ENCODE measurements at places on chromosomes 5 and 9.

DNA sequence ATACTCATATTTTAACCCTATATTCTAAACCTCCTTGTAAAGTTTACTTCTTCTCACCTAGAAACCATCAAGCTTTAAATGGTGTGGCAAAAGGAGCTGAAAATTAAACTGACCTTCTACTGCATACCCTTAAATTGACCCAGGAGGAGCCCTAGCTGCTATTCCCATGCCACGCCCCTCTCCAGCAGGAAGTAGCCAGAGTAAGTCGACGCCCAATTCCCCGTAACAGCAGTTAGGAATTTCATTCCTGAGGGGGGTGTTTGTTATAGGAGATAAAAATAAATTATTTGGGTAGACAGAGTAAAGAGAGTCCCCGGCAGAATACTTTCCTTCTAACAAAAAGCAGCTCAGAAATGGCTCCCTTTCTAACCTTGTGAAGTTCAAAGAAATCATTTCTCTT lies 111.8 kb upstream of the FAM174A start:
- DNase-seq = no peak

GRCh38 chr9:123611226-123611625 lies 255.2 kb downstream of the CRB2 start:
- no peak for DNase-seq

DNA sequence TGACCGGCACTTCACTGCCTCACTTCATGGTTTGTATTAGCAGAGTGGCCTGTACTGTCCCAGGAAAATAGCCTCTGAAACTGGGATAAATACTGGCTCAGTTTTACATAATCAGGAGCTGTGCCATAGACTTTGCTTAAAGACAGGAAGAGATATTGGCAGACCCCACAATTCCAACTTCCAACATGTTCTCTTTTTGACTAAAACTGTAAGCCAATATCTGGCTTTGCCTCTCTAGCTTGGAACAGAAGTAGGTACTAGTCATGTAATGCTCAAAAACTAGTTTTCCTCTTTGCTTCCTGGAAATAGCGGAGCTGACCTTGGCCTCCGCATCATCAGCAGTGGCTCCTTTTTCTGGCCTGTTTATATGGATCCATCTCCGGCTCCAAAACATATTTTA lies 276.9 kb downstream of the CDH9 start:
- DNase-seq = no peak

- no peak for DNase-seq
Observed at GRCh38 chr5:101796427-101796826, 499.7 kb downstream of the SLCO4C1 start.

GRCh38 chr5:9051779-9052178 lies 494.1 kb downstream of the SEMA5A start:
- DNase-seq = no peak

DNA sequence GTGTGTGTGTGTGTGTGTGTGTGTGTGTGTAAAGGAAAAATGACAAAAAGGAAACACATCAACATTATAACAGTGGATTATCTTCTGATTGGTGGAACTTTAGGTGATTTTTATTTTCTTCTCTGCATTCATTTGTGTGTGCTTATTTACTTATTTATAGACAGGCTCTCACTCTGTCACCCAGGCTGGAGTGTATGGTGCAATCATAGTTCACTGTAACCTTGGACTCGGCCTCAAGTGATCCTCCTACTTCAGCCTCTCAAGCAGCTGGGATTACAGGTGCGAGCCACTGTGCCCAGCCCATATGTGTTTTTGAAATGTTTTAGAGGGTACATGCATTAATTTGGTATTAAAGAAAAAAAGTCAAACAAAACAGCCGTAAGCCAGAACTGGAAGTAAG lies 39.1 kb downstream of the FAT2 start:
- no peak for DNase-seq

- no peak for DNase-seq
Observed at GRCh38 chr9:107969727-107970126, 480.2 kb upstream of the KLF4 start.

DNA sequence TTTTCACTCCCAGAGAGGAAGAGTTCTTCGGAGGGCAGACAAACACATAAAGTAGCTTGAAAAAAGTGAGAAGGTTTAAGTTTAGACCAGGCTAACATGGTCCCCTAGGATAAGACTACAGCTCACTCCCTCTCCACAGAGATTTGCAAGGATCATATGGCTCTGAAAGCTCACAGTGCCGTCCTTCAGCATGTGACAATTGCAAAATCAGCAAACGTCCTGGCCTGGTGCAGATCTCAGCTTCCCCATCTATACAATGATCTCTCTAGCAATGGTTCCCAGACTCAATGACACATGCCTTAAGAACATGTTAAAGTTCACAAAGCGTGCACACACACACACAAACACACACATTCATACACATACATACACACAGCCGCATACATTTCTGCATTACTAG lies 327.6 kb downstream of the ACTL7B start:
- DNase-seq = no peak

GRCh38 chr5:143308731-143309130 lies 94.8 kb downstream of the NR3C1 start:
- DNase-seq = no peak

DNA sequence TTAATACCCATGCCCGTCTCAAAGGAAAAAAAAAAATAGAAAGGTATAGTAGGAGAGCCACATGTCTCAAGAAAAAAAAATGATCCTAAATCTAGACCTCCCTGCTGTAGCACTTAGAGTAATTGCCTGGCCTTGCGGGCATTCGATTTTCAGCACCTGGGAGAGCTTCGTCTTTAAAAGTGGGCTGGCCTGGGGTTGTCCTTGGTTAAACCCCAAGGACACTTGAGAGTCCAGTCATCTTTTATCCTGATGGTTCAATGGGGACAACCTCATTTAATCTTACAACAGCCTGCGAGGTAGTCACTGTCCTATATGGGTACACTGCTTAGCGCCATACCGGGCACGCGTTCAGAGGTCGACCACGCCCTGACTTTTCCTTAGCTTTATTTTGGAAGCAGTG lies 60.1 kb downstream of the MAT2B start:
- DNase-seq = no peak

DNA sequence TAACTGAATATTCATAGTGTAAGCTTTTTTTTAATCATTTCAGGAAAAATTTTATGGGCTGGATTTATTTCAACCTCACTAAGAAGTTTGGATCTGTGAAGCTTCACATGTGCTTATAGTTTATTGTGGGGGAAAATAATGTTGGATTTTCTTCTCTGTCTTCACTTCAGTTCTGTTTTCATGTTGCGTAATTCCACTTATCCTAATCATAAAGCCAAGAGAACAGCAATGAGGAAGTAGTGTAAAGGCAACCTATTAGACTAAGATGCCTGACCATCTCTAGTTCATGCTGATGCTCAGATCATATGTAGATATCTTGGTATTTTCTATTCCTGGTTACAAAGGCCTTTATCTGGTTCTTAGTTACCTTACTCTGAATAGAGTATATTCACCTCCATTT lies 50.0 kb downstream of the CD180 start:
- DNase-seq = no peak

DNA sequence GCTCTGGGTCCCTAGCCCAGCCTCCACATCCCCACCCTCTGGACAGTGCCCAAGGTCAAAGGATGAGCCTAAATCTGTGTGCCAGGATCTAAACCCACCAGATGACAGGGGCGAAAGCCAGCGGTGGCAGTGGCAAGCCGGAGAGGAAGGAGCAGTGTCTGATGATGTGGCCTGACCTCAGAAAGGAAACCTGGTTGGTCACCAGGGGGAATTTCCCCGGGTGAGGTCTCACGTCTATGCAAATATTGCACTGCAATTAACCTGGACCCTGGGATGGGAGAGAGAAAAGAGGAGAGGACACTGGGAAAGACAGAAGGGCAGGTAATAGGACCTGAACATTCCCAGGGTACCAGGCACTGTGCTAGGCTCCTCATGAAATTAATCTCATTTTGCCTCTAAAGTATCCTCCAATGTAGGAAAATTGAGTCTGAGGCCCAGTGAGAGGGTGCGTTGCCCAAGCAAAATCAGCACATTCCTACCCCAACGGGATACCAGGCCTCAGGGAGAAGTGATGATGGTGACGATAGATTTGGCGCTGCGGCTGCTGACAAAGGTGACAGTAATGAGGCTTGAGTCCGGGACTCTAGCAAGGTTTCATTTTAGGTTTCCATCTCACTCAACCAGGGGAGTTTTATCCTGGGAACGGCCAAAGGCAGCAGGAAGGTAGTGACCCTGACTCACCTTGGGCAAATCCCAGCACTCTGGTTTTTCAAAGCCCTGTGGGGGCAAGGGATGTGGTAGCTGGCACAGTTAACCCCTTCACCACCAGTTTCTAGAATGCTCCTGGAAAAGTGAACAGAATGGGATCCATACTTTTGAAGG lies 13.4 kb upstream of the TNIP1 start:
- DNase-seq = peak; percentile 80

- DNase-seq = no peak
Observed at GRCh38 chr5:170254056-170254455, 21.3 kb downstream of the C5orf58 start.

DNA sequence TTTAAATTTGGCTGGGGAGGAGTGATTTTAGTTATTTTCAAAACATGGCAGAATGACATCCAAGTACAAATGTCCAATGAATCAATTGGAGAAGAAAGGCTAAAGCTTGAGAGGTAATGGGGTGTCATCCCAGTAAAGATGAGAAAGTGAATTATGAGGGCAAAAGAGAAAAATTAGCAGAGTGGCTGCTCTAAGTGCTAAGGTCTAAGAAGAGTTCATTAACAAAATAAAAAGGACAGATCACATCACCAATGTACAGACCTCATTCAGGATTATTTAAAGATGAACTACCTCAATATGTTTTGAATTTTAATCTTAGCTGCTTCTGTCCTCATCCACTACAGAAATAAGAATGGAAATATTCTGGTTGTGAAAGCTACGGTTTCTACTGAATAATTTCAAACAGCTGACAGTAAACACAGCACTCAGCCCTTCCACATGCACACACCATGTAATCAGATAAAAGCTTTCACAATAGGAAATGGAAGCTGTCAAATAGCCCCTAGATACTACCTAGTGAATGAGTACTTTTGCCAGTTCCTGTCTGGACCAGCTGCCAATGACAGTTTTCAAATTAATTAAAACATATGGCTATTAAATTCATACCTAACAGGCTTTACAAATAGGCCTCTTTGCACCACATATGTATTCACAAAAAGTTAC lies 171.5 kb downstream of the SSBP2 start:
- no peak for DNase-seq

DNA sequence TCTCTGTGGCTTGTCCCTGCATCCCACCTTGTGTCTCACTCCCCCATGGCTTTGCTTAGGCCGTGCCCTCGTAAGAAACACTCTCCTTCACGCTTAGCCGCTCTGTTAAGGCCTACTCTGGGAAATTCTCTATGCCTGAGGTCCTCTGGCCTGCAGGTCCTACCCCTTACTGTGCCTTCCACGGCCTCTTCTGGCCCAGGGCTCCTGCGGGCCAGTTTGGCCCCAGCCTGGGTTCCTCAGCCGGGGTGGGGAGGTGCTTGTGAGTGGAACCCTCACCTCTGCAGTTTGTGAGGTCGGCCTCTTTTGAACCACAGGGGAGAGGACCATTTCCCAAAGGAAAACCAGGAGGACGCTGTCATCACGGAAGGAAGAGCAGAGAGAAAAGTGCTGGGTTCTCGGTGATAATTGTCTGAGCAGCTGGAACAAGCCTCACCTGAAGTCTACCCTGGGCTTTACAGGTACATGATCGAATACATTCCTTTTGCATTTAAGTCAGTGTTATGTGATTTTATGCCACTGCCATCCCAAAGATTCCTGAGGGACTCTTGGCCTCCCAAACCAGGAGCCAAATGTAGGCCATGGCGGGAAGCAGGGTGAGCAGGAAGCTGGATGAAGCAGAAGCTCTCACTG lies 28.8 kb upstream of the GFPT2 start:
- DNase-seq = no peak

GRCh38 chr9:125255781-125256391 lies 5.7 kb upstream of the GAPVD1 start:
- no peak for DNase-seq

GRCh38 chr9:107358986-107359385 lies 75.9 kb downstream of the RAD23B start:
- DNase-seq = no peak

DNA sequence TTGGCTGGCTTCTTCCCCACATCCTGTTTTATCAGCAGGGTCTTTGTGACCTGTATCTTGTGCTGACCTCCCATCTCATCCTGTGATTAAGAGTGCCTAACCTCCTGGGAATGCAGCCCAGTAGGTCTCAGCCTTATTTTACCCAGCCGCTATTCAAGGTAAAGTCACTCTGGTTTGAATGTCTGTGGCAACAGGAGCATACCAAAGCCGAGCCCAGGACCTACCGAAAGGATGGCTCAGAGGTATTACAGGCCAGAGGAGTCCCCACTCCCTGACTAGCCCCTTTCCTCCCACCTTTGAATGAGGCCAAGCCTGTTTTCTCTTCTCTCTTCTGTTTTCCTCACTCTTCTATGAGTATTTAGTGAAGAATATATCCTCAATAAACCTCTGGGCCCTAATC lies 271.3 kb downstream of the OSTF1 start:
- no peak for DNase-seq

GRCh38 chr5:171632616-171633015 lies 153.0 kb upstream of the SMIM23 start:
- no peak for DNase-seq

GRCh38 chr5:16411235-16411634 lies 54.4 kb downstream of the ZNF622 start:
- DNase-seq = no peak

DNA sequence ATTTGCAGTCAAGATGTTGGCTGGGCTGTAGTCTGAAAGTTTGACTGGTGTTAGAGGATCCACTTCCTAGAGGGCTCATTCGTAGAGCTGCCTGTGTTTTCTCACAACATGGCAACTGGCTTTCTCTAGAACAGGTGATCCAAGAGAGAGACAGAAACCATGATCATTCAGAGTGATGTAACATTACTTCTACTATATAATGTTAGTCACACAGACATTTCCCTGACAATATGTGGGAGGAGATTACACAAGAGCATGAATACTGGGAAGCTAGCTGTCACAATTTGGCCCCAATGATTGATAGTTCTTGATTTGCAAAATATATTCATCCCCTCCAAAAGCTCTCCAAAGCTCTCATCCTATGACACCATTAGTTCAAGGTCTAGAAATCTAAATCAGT lies 10.9 kb upstream of the TMEM161B start:
- DNase-seq = no peak

GRCh38 chr9:107090218-107090617 lies 192.9 kb upstream of the RAD23B start:
- no peak for DNase-seq

- DNase-seq = no peak
Observed at GRCh38 chr9:119298076-119298853, 71.0 kb downstream of the BRINP1 start.

DNA sequence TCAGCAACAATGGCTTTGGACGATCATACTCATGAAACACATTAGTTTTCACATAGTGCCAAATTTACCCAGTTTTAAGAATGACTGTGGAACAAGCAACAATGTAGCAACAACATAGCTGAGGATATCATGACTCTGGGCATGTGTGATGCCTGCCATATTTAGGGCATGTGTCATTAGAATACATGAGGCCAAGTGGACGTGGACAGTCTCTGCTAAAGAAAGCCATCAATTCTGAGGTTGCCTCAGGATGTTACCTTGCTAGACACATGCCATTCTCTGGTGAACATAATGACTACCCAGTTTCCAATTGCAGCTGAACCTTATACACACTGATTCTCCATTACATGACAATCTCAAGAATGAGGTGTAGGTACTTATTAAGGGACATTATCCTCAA lies 103.3 kb upstream of the ADAMTS19 start:
- DNase-seq = no peak

- DNase-seq = peak; percentile 42
Observed at GRCh38 chr5:36696059-36696673, 89.8 kb downstream of the SLC1A3 start.
